A375 (cell line): ENCODE measurements at places on chromosomes 1 and 21. TPM values are rescaled to one million over a fixed set of nuclear protein-coding genes. Genes with fewer than 3 reads are reported as not detected.

Gene NBPF8
- 13.2 and 14.7 TPM in 2 replicates for total RNA-seq

Gene NTMT2
- not detected in 2 replicates for total RNA-seq

Gene SPRR2G
- total RNA-seq: not detected in 2 replicates

Gene ACTA1
- not detected in 2 replicates for total RNA-seq

Gene NBPF4
- not detected in 2 replicates for total RNA-seq

Gene PSMA5
- 55.5 and 62.2 TPM in 2 replicates for total RNA-seq

Gene SPRR1A
- total RNA-seq: not detected in 2 replicates

Gene HES4
- 63.6 and 83.1 TPM in 2 replicates for total RNA-seq

Gene SDC3
- 42.8 and 49.1 TPM in 2 replicates for total RNA-seq
